Astrocyte of the spinal cord (primary cell): ENCODE measurements at places on chromosomes 12 and 14.

GRCh38 chr12:118319627-118320026 is 53.1 kb downstream of the TAOK3 start:
- no peak for DNase-seq

- peak; percentile 77 for DNase-seq
These were observed 14.0 kb downstream of the RTRAF start for GRCh38 chr14:52003324-52003723.

DNA sequence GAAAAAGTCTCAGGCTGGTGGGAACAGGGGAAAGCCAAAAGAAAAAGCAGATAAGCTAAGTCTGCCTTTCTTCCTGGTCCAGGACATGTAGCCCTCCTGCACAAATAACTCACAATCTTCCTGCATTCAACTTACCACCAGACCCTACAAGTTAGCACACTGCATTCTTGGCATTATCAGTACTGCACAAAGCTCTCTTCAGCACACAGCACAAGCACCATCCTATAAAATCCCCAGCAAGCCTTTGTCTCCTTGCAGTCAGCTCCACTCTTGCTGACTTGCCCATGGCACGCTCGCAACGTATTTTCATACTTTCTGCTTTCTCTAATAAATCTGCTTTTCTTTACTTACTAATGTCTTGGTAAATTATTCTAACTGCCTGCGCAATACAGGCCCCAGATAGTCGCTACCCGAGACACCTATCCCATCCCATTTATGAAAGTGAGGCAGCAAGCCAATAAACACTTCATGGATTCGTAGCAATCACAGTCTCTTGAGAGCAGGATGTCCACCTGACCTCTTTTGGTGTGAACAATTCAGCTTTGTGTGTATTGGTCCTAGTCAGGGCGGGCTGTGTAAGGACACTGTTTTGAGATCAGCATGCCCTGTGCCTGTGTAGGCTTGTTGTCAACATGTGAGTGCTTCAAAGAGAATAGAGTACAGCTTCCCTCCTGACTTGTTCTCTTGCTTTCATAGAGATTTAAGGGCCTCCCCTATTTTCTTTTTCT is 49.0 kb downstream of the TMEM117 start:
- no peak for DNase-seq

DNA sequence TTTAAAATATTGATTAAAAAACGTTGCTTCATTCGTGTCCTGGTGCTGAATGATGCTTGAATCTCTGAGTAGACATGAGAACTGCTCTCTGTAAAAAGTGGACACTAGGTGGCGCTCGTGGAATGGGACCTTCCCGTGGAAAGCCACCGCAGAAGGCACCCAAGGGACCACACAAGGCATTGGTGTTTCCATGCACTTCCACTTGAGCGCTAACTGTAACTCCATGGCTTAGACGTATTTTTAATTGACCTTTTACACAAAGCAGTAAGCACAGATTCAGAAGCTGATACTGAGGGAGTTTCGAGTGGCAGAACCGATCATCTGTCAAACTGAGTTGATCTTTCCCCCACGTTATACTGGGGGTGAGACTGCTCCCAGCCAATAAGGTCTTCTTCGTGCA is 135.3 kb downstream of the PRKCH start:
- peak; percentile 69 for DNase-seq

DNA sequence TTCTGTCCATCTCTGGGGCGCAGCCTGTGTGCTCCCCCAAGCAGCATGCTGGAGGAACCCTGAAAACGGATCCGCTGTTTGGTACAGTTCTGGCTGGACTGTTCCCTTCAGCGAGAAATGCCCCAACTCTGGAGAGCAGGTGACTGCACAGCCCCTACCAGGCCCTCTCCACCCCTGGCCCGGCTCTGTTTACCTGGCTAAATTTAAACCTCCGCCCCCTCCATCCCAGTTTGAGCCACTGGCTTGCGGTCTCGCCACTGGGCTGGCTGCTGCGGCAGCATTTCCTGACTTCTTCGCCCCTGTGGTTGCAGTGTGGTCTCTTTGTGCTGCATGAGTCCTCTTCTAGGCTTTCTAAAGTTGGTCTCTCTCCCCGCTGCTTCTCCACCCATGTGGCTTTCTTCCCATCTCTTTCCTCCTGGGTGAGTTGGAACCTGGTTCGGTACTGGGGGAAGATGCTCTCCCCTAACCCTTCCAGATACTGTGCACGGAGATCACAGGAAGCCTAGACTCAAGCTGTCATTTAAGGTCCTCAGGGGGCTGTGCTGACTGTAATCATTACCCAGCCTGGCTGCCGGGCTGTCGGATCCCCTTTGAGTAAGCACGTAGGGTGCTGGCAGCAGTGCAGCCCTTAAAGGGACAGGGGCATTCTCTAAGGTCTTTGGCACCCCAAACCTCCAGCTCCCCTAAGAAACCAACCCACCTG is 60.6 kb downstream of the FBXL14 start:
- DNase-seq: peak; percentile 80

GRCh38 chr14:104726600-104727451 is 2.8 kb downstream of the ADSS1 start:
- no peak for DNase-seq

DNA sequence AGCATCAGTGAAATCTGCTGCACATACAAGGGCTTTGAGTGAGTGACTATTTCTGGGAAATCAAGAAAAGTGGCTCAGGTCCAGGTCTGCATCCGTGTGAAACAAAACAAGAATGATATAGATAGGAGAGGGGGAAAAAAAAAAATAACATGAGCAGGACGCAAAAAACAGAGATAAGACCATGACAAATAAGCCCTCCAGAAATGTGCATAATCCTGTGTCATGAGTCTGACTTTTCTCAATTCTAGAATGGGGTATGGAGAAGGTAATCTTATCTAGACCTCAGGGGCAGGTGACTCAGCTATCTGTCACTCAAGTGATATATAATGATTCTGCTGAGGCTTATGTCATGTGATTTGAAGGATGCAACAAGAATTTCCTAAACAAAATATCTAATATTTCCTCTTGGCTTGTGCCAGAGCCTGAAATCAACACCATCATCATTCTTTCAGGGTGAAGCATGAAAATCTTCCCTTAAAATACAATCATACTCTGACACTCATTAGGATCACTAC is 250.0 kb downstream of the PHLDA1 start:
- peak; percentile 27 for DNase-seq

DNA sequence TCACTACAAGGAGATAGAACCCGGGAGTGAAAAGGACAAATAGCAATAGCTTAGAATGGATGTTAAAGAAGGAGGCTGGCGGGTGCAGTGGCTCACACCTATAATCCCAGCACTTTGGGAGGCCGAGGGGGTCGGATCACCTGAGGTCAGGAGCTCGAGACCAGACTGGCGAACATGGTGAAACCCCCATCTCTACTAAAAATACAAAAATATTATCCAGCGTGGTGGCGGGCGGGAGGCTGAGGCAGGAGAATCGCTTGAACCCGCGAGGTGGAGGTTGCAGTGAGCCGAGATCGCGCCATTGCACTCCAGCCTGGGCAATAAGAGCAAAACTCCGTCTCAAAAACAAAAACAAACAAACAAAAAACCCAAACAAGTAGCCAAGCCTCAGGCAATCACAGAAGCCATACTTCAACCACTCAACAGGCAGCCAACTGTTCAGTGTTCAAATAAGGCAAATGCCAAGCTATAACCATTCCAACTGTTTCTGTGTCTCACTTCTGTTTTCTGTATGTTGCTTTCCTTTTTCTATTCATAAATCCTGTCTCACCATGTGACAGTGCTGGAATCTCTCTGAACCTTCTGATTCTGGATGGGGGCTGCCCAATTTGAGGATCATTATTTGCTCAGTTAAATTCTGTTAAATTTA is 3.9 kb upstream of the SPTLC2 start:
- DNase-seq: no peak

DNA sequence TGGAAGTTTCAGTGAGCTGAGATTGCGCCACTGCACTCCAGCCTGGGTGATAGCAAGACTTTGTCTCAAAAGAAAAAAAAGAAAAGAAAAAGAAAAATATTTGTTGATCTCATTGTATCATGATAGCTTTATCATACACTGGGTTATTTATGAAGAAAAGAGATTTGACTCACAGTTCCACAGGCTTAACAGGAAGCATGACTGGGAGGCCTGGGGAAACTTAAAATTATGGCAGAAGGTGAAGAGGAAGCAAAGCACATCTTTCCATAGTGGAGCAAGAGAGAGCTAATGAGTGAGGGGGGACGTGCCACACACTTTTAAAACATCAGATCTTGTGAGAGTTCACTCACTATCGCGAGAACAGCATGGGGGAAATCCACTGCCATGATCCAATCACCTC is 72.7 kb upstream of the FUT8 start:
- DNase-seq: no peak

GRCh38 chr12:98823012-98823411 is 177.9 kb downstream of the APAF1 start:
- DNase-seq: no peak

- DNase-seq: peak; percentile 69
These were observed 15.8 kb upstream of the ANKRD9 start for GRCh38 chr14:102525219-102525928.

DNA sequence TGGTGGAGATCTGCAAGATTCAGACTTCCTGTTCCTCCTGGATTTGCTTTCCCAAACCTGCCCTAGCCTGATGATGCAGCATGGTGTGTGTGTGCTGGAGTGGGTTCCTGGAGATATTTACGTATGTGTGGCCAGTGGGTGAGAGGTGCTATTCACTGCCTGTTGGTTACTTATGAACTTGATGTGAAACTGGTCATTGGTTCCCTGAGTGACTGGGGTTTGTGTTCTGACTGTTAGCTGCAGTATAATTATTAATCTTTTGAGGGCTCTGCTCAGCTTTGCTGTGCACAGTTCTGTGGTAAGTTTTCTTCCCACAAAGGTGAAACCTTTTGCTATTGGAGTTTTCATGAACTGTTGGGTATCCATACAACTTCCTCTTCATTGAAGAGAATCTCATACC is 541.8 kb upstream of the FBXO33 start:
- no peak for DNase-seq
